ENCODE measurements at places on chromosomes 2 and 18.

GRCh38 chr2:42996528-42996927 lies 204.1 kb upstream of the HAAO start:
- no peak for DNase-seq

DNA sequence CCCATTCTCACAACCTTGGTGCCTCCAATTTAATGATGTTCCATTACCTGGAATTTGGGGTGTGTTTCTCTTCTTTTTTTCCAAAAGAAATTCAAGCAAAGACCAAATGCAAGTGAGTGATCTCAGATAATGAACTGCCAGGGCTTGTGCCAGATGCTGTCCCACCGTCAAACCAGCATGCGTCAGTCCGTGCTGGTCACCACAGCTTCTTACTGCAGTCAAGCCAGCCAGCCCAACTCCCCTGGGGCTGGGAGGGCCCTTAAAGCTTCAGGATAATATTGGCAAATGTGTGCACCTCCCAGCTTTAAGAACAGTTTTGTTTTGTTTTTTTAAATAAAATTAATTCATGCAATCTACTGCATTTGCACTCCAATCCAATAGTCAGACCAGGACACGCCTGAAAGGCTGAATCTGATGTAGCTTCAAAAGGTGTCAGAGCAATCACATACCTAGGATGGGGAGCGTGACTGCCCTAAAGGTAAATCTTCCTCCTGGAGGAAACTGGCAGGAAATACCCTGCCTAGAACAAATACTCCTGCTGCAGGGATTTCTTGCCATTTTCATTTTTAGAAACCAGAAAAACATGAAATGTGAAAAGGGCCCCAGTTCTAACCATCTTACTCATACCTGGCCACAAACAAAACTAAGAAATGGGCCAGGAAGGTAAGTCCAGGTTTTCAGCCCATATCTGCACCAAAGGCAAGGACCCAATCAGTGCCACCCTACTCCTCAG lies 26.8 kb upstream of the SP3 start:
- no peak for DNase-seq

GRCh38 chr2:106104332-106105062 lies 89.6 kb downstream of the UXS1 start:
- DNase-seq, result peak; percentile 83

- no peak for DNase-seq
Observed at GRCh38 chr2:46082531-46083485, 214.4 kb upstream of the EPAS1 start.

- no peak for DNase-seq
Observed at GRCh38 chr18:48545757-48546321, 7.0 kb downstream of the CTIF start.

GRCh38 chr2:162103443-162104009 lies 29.5 kb upstream of the DPP4 start:
- no peak for DNase-seq

GRCh38 chr2:113895301-113895700 lies 5.4 kb downstream of the ACTR3 start:
- DNase-seq, result no peak

- no peak for DNase-seq
Observed at GRCh38 chr2:157359628-157360027, 34.0 kb upstream of the ERMN start.

All from CD4-positive, alpha-beta T cell treated with Interleukin-10 for 1 hour (primary cell).